ENCODE measurements at places on chromosomes 3 and 15. TPM values are rescaled to one million over a fixed set of nuclear protein-coding genes. Genes with fewer than 3 reads are reported as not detected.

DNA sequence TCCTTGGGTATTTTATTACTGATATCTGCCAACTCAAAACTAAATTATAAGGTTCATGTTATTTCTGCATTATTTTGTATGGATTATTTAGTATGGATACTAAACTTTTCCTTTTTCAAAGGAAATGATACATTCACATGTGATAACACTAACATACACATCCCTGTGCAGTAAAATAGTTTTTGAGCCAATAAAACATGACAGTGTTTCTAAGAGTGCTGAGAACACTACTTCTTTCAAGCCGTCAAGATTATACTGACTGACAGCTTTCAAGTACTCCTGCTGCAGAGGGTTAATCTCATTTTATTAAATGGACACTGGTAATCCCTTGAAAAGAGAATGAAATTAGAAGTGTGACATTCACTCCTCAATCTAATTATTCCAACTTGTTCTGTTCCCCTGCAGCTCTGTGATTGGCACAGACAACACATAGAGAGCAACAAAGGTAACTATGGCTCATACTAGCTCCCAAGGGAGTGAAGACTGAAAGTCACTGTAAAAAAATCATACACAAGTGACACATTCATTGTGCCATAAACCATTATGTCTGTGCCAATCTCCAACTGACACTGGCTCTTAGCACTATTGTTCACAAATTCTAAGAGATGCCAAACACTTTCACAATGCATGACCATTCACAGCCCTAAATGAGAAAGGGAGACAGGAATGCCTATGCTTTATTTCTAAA is 468.6 kb downstream of the SHQ1 start:
- DNase-seq, result no peak

DNA sequence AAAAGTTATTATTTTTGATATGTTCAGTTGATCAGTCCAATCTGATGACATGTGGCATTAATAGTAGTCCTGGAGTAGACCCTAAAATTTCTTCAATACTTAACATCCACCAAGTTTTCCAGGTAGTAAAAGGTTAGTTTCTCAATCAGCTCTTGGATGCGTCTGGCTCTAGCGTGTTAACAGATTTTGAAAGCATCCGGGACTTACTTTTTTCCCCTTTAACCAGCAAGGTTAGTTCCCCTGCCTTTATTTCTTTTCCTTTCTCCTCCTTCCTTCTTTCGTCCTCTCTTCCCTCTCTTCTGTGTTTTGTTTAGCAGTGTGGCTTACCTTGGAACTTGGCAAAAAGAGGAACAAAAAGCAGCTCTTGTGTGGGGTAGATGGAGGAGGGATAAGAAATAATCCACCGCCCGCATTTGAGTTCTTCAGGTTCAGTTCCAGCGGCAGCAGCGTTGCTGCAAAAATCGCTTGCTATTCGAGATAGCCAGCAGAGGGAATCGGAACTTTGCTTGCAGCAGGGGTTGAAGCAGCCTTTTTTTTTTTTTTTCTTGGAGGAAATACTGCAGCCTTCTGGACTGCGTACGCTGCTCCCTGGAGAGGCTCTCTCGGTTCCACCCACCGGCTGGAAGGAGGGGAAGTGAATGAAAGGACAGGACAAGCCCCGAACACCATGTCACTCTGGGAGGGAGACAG is at the start of gene RBMS3:
Gene RBMS3 (plus strand): TSS at position 668 of the 690 bp plus-strand sequence.
- peak; percentile 94 for DNase-seq

DNA sequence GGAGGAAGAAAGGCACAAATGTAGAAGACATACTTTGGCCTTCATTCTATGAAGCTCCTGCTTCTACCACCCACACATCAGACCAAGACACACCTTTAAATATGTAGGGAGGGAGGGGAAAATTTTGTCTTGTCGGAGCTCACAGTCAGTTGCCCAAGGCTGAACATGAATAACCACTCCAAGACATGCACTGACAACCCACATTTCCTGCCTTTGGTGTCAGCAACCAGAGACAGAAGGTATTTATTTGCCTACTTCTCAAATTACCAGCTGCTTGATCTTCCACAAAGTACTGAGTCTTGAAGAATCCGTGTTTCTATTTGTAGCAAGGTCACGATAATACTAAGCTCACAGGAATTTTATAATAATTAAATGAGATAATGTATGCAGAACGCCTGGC is 169.7 kb downstream of the KCNMB2 start:
- DNase-seq, result no peak

DNA sequence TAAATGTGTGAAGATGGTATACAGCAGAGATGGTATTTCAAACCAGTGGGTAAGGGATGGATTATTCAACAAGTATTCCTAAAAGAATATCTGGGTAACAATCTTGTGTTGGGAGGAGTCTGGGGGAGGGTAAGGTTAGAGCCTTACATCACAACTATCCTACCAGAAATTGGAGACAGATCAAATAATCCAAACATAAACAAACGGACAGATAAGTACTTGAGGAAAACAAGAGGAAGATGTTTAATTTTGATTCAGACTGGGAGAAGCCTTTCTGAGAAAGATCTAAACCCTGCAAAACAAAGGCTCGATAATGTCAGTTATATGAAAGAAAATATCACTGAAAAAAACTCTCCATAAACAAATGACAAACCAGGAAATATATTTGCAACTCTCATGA is 77.9 kb downstream of the SLC9A9 start:
- no peak for DNase-seq

DNA sequence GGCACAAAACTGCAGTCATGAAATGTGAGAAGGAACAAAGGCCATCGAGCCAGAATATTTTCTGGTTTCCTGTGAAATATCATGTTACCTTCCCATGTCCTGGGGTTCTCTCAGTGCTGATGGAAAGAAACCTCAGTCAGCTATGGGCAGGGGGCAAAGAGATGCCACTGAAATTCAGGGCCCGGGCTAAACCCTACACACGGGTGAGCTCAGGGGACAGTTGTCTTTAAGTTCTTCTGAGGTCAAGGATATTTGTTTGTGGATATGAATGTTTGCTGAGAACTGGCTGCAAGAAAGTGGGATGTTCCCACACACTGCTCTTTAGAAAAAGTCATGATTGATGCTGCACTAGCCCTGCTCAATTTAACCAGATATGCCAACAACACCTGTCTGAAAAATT is 187.2 kb downstream of the MEX3B start:
- DNase-seq, result no peak

- DNase-seq, result no peak
These were observed 56.7 kb downstream of the CCNL1 start for GRCh38 chr3:157103280-157103679.

- DNase-seq, result no peak
These were observed 29.0 kb downstream of the NME9 start for GRCh38 chr3:138300647-138301046.

DNA sequence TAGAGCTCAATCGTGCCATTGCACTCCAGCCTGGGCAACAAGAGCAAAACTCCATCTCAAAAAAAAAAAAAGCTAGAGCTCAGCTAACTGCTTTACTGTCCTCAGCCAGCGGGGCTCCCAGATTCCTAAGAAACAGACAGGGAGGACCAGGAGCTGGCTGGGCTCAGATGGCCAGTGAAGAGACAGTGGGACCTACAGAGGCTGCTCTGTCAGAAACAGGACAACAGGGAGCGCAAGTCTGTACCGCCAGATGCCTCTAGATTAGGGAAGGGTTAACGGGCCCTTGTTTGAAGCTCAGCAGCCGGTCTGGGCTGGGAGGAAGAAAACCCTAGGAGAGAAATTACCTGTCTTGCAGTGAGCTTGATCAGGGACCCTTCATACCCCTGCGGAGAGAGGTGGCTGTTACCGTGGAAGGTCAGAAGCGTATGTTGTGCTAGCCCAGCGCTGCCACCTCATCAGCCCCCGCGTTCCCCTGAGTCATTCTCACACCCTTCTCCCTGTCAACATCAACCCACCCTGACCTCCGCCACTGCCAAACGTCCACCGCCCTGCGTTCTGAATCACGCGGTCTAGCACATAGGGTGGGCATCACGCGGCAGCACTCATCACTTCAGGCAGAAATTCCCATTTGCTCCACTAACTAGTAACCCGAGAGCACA is 25.3 kb downstream of the RBPMS2 start:
- peak; percentile 67 for DNase-seq

DNA sequence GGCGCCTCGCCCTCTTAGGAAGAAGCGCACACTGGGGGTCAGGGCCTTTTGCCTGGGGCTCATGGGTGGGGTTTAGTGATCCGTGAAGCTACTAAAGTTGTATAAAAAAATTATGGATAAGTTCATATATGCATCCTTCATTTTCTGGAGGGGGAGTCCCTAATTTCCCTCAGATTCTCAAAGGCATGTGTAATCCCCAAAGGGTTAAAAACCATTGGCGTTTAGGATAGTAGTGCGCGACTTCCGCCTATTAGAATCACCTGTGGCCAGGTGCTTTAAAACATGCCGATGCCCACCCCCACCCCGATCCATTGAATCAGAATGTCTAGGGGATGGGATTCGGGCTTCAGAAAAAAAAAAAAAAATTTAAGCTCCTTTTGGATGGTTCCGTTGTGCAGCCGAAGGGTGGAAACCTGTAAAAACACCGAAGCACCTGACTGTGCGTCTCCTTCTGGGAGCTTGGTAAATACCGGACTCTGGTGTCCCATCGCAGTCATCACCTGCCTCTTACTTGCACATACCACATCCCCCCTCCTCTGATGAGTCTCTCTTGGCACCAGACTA is 570 bp downstream of the APH1B start:
- no peak for DNase-seq

DNA sequence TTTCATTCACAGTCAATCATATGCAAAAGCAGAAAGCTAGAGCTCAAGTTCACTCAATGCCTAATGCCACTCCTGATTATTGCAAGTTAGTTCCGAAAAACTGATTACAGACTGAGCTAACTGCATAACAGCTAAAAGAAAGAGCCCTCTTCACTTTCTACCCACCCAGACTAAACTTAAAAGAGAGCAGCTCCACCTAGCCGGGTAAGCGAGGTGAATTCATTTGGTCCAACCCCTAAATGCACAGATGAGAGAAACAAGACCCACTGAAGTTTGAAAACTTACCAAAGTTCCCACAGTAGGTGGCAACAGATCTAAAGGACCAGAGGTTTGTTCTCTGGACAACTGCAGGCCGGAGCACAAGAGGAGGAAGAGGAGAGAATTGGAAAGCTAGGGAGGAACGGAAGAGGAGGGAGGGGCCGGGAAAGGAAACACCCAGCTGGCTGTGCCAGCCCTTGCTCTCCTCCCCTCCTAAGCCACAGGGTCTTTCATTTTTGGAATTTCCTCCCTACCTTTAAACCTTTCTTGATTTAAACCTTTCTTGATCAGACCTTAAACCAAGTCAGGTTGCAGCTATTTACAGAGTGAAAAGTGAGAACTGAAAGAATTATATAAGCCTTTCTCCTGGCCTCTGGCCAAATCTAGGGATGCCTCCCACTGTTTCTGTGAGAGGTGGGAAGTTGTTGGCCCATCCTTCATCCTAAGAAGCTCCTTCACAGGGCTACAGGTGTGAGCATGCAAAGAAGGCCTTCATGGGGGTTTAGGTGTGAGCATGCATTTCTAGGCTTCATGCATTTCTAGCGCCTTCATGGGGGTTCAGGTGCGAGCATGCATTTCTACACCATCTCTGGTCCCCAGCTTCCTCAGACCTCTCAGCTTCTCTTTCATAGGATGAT is 114.7 kb upstream of the LMOD3 start:
- peak; percentile 68 for DNase-seq

GRCh38 chr3:186849374-186849975 is 7.0 kb downstream of the ADIPOQ start:
- no peak for DNase-seq

- no peak for DNase-seq
These were observed 148.6 kb downstream of the IMPG2 start for GRCh38 chr3:101171681-101172191.

GRCh38 chr15:27820722-27821121 is 278.4 kb downstream of the OCA2 start:
- DNase-seq, result no peak

- DNase-seq, result no peak
These were observed 33.8 kb downstream of the PIK3R4 start for GRCh38 chr3:130712718-130713423.

GRCh38 chr15:91839867-91840266 is 13.6 kb upstream of the SLCO3A1 start:
- no peak for DNase-seq

DNA sequence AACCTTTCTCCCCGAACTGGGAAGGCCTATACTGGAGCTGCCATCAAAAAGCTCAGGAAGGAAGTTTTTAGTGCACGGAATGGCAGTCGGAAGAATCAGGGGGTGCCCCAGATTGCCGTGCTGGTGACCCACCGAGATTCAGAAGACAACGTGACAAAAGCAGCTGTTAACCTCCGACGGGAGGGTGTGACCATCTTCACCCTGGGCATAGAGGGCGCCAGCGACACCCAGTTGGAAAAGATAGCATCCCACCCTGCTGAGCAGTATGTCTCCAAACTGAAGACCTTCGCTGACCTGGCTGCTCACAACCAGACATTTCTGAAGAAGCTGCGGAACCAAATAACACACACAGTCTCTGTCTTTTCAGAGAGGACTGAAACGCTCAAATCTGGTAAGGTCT is 48.2 kb downstream of the COL6A6 start:
- no peak for DNase-seq

DNA sequence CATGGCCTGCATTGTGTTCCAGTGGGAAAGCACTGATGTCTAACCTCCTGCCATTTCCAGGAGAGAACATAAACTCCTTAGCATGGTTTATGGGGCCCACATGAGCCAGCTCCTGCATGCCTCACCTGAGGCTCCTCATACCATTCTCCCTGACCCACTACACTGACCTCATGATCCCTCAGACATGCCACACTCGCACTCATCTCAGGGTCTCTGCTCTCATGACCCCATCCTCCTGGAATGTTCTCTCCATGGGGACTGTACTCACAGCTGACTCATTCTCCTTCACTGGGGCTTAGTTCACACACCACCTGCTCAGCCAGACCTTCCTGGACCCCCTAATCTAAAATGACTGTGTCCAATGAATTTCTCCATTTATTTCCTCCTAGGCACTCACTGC is 4.0 kb upstream of the LMCD1 start:
- DNase-seq, result no peak

- DNase-seq, result no peak
These were observed 32.5 kb downstream of the DMXL2 start for GRCh38 chr15:51589881-51590568.

GRCh38 chr3:108623504-108623903 is 34.0 kb downstream of the DZIP3 start:
- DNase-seq, result peak; percentile 23

DNA sequence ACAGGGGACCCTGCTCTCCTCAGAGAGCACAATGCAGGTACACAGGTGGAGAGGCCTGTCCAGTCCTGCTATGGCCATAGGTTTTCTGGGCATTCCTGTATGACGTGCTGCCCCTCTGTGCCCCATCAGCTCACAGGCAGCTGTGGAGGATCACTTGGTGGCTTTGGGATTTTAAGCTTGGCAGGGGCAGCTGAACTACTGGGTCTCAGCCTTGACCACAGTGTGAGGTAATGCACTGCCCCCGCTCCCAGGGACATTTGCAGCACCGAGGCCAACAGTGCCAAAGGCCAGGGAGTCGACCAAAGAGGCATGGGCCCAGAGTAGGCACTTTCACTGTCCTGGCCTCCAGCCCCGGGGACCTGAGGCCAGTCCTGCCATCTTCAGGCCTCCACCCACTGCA is 46.2 kb downstream of the ZDHHC3 start:
- no peak for DNase-seq

Gene DET1
- 8.0 TPM for total RNA-seq

Gene SNURF
- 57.9 TPM for total RNA-seq

Gene SCN5A
- 202 TPM for total RNA-seq

Gene SNTN
- not detected for total RNA-seq

Gene ZMYND10
- total RNA-seq, result 0.20 TPM

Gene MESP1
- total RNA-seq, result 3.4 TPM

Gene TM4SF1
- 105 TPM for total RNA-seq

Gene SH2D7
- not detected for total RNA-seq

Gene FES
- total RNA-seq, result 19.8 TPM

Data from right cardiac atrium (tissue), 5 donors.